Stimulated activated CD8-positive, alpha-beta memory T cell treated with anti-CD3 and anti-CD28 coated beads, Interleukin-15, amount 100 ng/mL, for 24 hours (primary cell): ENCODE measurements at places on chromosomes 4 and X.

DNA sequence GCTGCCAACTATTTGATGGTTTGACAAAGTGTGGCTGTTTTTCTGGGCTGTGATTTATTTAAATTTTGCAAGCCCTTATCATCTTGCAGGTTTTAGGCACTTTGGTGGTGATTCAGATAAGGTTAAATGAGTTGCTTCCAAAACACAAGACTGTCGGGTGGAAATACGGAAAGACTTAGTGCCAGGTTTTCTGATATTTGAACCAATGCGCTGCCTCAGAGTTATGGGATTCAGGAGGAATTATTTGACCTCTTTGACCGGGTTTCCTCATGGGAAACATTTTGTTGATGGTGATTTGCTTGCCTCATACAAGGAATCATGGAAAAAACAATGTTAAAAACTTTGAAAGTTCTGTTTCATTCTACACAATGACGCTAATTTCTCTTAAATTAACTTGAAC lies 136.1 kb upstream of the MAP9 start:
- no peak for DNase-seq

GRCh38 chr4:53498706-53499105 lies 92.6 kb downstream of the LNX1 start:
- no peak for DNase-seq

DNA sequence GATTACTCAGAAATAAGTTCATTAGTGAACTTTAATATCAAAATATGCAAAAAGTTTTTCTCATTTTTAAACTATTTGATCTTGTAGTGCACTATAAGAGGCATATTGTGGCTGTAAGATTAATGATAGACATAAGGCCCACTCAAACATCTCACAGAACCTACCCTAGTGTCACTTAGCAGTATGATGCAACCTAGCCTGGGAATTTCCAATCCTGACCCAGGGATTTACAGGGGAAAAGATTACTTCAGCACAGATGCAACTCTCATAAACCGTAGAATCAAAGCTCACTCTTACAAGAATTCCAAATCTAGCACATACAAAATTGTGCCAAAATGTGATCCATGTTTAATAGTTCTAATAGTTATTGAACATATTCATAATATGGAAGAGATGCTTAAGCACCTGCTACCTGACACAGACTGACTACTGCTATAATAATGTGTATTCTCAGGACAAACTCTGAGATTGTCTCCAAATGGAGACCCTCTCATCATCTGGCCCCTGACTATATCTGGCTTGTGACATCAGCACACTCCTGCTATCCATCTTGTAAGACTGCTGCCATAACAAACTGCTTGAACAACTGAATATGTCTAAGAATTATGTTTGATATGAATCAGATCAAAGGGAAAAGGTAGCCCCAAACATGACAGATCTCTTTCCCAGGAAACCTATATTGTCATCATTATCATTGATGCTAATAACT lies 271.9 kb downstream of the PABPC4L start:
- DNase-seq: no peak

DNA sequence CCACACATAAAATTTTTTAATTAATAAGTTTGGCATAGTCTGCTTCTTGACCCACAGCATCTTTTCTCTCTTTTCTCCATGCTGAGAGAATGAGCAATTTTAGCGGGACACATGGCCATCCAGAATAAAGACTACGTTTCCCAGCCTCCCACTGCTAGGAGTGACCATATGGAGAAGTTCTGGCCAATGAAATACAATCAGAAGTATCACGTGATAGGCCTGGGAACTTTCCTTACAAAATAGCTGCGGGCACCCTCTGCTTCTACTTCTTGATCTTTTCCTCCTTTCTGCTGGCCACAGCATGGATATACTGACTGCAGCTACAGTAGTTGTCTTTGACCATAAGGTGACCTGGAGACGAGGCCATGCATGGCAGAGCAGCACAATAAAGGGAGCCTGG lies 348.0 kb downstream of the BCOR start:
- no peak for DNase-seq

GRCh38 chr4:15703439-15703838 lies 574 bp downstream of the BST1 start:
- DNase-seq: no peak

GRCh38 chrX:9977635-9978034 lies 10.5 kb downstream of the CLDN34 start:
- no peak for DNase-seq

GRCh38 chr4:8819473-8820177 lies 52.0 kb downstream of the HMX1 start:
- no peak for DNase-seq

DNA sequence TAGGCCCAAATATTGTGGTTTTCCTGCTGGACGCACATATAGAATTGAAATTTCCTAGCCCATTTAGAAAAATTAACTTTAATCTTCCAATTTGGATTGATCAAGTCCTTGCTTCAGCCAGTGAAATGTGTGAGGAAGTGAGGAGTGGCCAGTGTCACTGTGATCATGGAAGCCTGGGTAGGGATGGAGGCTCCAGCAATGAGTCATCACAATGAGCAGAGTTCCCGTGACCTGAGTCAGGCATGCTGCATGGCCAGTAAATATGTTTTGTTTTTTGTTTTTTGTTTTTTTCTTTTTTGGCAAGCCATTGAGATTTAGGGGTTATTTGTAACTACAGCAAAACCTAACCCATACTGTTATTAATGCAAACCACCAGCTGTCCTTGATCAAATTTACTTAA lies 52.1 kb downstream of the IDS start:
- DNase-seq: no peak

- no peak for DNase-seq
Observed at GRCh38 chr4:165667969-165668368, 205.1 kb upstream of the TLL1 start.

DNA sequence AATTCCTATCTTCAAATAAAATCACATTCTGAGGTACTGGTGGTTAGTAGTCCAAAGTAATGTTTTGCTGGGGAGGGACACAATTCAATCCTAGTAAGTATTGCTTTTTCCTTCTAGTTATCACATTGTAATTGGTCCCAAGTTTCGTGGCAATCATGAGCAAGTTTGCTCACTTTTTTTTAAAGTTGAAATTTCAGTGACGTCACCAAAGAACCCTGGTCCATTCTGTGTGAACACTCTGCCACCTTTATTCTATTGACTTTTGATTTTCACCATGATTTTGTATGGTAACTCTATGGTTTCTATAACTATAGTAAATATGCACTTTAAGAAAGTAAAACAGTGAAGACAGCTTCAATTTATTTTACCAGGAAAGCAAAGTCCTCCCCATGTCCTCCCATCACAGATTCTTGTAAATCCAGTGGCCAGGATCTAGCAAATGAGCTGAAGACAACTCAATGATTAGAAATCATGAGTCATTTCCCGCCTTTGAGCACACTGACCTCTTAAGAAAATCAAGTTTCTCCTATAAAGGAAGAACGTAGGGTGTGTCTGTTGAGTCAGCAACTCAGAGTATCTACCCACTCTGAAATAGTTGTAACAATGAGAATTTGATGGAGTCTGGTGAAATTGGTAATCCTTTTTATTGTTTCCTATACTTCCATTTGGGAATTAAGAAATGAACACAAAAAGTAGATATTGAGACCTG lies 1306.6 kb upstream of the PABPC4L start:
- DNase-seq: no peak

DNA sequence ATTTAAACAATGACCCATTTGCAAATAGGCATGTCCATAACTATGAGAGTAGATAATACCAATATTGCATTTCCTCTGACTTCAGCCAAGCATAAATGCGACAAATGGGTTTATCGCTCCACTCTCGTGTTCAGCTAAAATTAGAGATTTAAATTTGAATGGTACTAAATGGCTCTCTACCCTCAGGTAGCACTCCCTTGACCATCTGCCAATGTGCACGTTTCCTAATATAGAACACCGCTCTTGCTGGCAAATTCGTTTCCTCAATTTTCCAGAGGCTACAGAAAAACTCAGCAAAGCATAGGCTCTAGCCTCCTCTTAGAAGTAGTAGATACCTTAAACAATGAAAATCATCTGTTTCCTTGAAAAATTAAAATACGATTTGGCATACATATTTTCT lies 251.6 kb downstream of the ADGRA3 start:
- no peak for DNase-seq

DNA sequence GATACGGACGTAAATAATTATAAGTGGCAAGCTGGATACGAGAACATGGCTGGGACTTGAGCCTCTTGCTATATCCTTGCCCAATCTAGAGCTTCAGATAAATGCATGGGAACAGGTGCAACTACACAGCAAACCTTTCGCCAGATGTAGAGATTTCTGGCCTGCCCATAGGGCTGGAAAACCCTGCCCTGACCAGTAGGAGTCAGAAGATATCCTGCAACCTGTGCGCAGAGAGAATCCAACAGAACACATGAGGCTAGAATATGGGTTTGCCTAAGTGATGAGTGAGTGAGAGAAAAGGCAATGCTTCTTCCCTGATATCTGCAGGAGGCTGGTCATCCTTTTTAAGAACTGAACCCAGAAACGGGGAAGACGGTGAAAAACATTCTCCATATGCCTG lies 805.3 kb upstream of the TENM3 start:
- no peak for DNase-seq

DNA sequence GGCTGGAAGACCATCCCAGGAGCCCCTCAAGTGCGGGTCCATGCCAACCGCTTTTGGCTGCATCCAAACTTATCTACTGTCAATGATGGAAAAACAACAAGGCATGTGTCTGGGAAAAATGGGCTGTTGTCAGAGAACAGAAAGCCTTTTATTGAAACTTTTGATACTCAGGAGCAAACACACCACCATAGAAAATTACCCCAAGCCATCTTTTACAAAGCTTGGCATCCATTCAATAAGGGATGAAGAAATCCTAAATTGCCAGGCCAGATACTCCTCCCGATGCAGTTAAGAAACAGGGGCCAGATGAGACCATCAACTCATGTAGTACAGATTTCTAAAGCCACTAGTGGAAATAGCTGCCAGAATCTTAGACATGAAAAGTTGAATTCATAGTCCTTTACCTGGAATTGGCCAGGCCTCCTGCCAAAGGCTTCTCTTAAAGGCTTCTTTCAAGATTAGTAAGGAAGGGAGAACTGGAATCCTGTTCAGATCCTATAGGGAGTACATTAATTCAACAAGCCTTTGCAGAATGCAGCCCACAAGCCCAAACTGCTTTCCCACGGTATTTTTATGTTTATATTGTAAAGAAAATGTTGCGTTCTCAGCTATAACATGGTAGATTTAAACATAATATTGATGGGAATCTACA lies 145.4 kb upstream of the MAP3K15 start:
- no peak for DNase-seq

DNA sequence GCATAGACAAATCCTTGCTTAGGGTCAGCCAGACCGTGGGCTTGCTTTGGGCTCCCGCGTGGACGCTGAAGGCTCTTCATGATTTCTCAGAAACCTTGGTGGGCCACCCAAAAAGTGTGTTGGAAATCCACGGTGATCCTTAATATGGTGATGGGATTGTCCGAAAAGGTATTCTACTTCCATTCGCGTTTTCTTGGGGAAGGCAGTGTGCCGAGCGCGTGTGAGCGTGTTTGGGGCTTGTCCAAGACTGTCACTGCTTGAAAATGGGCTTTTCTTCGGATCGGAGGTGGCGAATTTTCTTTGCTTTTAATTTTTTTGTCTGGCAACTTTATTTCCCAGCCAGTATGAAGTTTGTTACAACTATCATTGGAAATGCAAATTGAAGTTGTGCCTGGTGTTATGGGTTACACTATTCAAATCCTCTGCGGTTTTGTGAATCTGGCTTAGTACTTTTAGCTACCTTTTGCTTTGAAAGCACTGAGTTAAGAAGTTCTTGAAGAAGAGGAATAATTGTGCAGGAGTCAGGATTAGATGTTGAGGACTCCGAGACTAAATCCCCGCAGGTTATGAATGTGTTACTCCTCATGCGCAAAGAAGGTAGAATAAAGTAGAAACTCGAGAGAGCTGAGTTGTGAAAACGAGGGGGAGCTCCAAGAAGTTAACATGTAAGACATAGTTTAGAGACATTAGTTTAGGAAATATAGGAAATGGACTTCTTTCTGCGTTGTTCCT lies 3.2 kb downstream of the SPRY1 start:
- DNase-seq: no peak

- no peak for DNase-seq
Observed at GRCh38 chrX:13360146-13360545, 40.3 kb upstream of the ATXN3L start.

DNA sequence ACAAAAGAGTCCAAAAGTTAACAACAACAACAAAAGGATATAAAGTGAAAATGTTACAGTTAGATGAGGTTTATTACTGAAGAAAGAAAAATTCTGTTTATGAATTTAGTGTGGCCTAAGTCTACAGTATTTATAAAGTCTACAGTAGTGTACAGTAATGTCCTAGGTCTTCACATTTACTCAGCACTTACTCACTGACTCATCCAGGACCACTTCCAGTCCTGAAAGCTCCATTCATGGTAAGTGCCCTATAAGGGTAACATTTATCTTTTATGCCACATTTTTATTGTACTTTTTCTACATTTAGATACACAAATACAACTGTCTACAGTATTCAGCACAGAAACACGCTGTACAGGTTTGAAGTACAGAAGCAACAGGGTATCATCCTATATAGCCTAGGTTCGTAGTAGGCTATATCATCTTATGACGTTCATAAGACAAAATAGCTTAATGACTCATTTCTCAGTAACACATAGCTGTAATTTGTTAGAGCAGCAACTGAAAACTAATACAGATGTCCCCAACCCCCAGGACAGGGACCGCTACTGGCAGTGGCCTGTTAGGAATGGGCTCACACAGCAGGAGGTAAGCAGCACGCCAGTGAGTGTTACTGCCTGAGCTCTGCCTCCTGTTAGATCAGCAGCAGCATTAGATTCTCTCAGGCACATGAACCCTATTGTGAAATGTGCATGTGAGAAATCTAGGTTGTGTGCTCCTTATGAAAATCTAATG lies 61.3 kb downstream of the CENPC start:
- no peak for DNase-seq

DNA sequence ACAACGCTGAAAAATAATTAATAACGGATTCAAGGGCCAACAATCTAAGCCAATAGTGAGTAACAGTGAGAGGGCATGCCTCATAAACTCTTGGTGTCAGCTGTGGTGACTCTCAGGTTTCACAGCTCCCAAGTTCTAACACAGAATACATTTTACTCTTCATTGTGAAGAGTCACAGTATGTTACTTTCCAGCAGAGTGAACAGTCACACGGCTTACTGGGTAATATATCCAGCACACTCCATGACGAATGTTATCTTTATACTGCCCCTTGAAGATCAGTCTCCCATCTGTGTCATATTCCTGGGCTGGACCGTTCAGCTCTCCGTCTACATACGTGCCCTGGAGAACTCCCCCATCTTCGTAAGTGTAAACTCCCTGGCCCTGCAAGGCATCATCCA lies 23.1 kb downstream of the SETD7 start:
- DNase-seq: no peak

- no peak for DNase-seq
Observed at GRCh38 chrX:6026429-6026828, 202.2 kb downstream of the NLGN4X start.
